ENCODE measurements at places on chromosomes 2 and 18.

- no peak for DNase-seq
Measured at GRCh38 chr2:174499371-174499770, 12.5 kb upstream of the GPR155 start.

- no peak for DNase-seq
Measured at GRCh38 chr2:19893520-19894133, 8.2 kb downstream of the TTC32 start.

- no peak for DNase-seq
Measured at GRCh38 chr2:230658877-230659652, 53.6 kb upstream of the CAB39 start.

- no peak for DNase-seq
Measured at GRCh38 chr18:79604205-79604912, 75.2 kb upstream of the CTDP1 start.

DNA sequence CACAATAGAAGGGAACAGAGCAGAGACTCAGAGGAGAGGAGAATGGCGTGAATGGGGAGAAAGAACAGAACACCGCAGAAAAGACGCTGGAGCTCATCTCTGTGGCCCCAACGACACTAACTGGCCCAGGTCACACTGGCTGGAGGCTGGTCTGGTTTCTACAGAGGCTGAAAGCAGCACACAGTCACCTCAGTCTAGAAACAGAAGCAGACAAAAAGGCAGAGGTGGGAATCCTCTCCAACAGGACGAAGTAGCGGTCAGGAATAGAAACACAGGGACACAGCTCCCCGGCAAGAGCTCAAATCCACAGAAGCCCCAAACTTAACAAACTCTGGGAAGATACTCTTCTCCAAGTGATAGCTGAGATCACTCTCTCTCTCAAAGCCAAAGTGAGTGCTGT is 9.2 kb downstream of the SLC66A2 start:
- no peak for DNase-seq

- DNase-seq: no peak
Measured at GRCh38 chr2:141496810-141497209, 634.0 kb downstream of the LRP1B start.

- no peak for DNase-seq
Measured at GRCh38 chr2:207149249-207150213, 16.2 kb downstream of the KLF7 start.

- DNase-seq: no peak
Measured at GRCh38 chr2:170923799-170924198, 5.3 kb upstream of the GORASP2 start.

DNA sequence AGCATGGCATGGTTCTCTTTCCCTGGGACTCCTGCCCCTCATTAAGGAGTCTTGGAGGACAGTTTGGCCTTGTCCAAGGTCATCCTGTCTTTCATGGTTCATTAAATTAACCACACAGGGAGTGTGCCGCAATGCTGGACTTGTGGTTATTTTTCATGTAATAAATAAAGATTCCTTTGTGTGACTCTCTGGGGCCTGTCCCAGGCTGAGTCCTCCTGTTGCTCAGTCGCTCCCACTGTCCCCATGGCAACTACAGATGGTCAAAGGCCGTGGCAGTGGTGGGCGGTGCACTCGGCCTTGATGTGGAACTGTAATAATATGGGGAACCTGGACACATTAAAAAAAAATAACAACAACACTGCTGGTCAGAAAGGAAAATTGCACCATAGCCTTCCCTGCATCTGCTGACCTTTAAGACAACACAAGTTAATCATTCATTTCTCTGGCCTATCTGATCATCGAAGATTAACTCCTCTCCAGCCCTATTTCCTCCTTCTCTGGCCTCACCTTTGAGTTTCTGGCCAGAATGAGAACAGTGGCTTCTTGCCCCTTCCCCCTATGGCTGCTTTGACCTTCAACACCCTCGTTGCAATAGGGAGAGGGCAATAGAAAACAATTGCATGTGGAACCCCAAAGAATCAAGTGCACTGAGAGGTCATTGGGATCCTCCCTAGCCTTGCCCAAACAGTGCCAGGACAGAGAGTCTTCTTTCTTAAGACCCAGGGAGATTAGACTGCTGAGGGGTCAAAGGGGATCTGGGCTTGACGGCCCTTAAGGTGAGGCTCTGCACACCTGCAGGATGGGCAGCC is 44.7 kb downstream of the PSD4 start:
- DNase-seq: no peak

Data from amygdala (tissue), 56 donors.